ENCODE measurements at places on chromosomes 3 and 15.

- no peak for DNase-seq
Measured at GRCh38 chr15:68821841-68822381, 1.2 kb upstream of the ANP32A start.

- no peak for DNase-seq
Measured at GRCh38 chr3:123385981-123386380, 62.9 kb downstream of the ADCY5 start.

GRCh38 chr3:181872887-181873286, 161.2 kb downstream of the SOX2 start:
- DNase-seq: no peak

DNA sequence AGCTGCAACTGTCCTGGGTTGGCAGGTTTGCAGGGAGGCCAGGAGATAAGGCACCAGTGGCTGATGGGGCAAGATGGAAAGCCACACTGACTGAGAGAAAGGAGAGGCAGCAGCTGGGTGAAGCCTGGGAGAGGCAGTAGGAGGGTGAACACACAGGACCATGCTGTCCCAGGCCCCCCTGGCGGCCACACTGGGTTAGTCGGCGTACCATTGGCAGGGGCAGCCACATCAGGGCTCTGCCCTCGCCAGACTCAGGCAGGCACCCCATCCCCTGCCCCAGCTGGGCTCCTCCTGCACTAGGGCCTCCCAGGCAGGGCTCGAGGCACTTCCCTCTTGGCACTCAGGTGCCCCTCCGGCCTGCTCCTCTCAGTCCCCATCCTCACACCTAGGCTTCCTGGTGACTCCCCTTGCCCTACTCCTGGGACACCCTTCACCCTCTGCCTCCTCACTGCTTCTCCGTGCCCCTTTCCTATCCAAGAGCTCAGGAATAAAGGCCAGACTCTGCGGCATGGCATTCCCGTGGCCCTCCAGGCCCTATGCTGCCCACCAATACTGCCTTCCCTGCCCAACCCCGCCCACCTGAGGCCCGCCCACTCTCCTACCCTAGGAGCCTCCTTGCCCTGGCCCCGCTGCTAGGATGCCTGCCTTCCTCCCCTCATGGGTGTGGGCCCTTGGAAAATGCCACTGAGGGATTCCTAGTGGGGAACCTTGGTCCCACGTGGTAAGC, 28.7 kb upstream of the DUSP7 start:
- no peak for DNase-seq

DNA sequence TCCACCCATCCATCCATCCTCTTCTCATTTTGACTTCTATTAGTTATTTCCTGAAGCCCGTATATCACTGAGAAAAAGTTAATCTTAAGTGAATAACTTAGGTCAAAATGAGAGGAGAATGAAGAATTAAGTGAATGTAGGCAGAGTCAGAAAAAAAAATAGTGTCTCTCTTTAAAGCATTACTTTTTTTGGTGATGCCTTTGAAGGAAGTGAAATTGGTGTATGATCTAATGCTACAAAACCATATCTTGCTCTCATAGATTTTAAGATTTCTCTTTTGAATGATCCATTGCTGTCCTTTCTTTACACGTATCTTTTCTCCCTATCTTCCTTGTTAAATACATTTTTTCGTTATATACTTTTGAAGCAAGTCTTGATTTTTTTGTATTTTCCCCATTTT, 23.4 kb downstream of the FNDC3B start:
- DNase-seq: no peak

- no peak for DNase-seq
Measured at GRCh38 chr3:122247087-122247824, 63.8 kb downstream of the CASR start.

DNA sequence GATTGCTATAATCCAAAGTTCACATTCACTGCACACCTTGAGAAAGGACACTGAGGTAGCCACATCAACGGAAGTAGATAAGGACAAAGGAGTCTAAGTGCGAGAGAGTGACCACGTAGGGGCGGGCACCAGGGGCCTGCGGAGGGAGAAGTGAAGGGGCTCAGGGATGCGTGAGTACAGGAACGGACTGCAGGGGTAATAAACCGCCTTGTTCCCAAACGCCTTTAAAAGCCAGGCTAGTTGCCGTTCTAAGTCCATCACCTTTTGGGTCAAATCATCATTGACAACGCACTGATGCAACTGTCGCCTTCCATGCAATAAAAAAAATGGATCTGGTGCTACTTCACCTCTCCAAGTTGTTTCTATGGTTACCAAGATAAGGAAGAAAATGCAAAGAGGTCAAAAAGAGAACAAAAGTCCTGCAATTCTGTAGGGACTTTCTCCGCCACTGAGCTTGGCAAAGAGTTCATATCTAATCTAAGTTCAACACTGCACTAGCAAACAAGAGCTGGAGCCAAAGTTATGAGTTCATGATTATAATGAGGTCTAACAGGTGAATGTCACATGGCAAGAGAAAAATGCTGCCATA, 32.6 kb upstream of the ATP11B start:
- DNase-seq: no peak

DNA sequence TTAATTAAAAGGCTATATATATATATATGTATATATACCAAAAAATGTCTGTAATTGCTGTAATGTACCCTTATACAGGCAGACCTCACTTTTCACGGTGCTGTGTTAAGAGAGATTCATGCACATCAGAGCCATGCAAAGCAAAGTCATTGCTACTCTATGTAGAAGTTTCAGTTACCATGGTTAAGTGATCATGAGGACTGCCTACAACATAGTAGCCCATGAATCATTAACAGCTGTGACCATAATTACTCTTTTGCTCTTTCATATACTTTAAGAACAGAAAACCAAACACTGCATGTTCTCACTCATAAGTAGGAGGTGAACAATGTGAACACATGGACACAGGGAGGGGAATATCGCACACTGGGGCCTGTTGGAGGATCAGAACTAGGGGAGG, 225.3 kb upstream of the EPHA3 start:
- no peak for DNase-seq

- DNase-seq: no peak
Measured at GRCh38 chr3:117706037-117706436, 996.5 kb downstream of the TUSC7 start.

- peak; percentile 56 for DNase-seq
Measured at GRCh38 chr3:8663177-8664061, 18.8 kb upstream of the SSUH2 start.

GRCh38 chr3:81024560-81024959, 736.9 kb downstream of the GBE1 start:
- DNase-seq: no peak

Data from stimulated activated CD4-positive, alpha-beta T cell treated with anti-CD3 and anti-CD28 coated beads, Interleukin-12 subunit alpha, Interleukin-12 subunit beta, amount 100 ng/mL, for 24 hours (primary cell).